ENCODE measurements at places on chromosomes 6 and 20. TPM values are rescaled to one million over a fixed set of nuclear protein-coding genes. Genes with fewer than 3 reads are reported as not detected.
A peak's percentile ranks its signal among the peaks of the same experiment; 100 is the strongest.

FOXF2 gene
- not detected for total RNA-seq

C20orf96 gene
- 13.5 TPM for total RNA-seq

STMND1 gene
- total RNA-seq: not detected

L3MBTL1 gene
- total RNA-seq: 30.0 TPM

SLC22A16 gene
- not detected for total RNA-seq

ADTRP gene
- total RNA-seq: not detected

SRSF6 gene
- total RNA-seq: 153 TPM

METTL24 gene
- 47.2 TPM for total RNA-seq

ACTL10 gene
- 1.4 TPM for total RNA-seq

CDS2 gene
- total RNA-seq: 22.5 TPM

CAGE1 gene
- total RNA-seq: 0.28 TPM

DNA sequence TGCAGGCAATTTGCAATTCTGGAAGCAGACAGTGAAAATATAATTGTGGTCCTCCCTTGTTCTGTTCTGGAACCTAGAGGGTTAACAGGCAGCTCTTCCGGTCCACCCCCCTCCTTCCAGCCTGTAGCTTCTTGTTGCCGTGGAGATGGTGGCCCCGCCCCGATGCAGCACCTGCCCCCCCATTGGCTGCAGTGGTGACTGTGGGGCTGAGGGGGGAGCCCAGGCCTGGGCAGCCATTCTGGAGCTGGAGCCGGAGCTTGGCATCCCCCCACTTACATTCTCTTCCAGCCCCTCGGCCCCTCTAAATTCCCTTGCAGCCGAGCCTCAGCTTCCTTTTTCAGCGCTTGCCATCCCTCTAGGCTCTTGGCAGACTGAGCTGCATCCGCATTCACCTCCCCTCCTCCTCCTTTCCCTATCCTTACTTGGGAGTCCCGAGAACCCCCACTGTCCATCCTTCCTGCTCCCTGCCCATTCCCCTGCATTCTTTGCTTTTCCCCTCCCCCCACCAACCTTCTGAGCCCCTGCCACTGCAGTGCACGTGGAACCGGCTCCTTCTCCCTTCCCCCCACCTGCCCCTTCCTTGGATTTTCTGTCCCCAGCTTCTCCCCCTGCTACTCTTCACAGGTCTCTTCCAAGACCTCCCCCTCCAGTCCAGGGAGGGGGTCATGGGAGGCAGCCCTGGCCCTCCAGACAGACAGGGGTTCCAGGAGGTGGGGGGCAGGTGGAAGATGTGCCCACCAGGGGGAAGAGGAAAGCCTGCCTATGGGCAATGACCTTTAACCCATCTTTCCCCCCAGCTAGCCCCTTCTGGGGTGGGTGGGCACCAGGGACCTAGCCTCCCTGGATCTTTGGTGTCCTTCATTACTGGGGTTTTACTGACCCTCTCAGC, 11.4 kb downstream of the SYNGAP1 start:
- DNase-seq: peak; percentile 79

DNA sequence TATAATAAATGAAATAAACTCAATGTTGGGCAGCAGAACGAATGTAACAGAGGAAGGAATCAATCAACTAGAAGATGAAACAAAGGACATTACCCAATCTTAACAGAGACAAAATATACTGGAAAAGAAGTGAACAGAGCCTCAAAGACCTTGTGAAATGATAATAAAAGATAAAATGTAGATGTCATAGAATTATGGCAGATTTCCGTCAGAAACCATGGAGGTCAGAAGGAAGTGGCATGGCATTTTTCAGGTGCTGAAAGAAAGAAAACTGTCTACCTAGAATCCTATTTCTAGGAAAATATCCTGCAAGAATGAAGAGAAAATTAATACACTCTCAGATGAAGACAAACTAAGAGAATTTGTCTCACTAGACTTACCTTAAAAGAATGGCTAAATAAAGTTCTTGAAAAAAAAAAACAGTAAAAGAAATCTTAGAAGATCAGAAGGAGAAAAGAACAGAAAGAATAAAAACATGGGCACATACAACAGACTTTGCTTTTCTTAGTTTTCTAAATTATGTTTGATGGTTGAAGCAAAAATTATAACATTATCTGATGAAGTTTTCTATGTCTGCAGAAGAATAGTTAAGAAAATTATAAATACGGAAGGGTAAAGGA, 23.4 kb upstream of the ZBTB2 start:
- DNase-seq: no peak

DNA sequence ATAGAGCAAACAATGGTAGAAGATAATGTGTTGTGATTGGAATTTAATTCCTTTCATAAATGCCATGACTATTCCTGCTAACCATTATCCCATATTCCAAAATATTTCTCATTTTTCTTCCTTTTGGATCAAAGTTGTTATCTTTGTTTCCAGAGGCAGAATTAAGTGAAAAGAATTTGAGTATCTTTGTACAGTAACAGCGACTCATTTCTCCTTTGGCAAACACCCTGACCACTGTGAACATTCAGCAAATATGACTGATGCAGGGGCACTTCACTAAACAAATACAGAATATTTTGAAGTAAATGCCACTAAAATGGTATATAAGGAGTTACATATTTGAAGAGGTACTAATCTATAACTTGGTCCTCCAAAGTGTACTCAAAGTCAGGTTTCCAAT, 105.0 kb upstream of the LAMP5 start:
- no peak for DNase-seq

GRCh38 chr20:26135325-26136110, 438.9 kb upstream of the ZNF337 start:
- no peak for DNase-seq

DNA sequence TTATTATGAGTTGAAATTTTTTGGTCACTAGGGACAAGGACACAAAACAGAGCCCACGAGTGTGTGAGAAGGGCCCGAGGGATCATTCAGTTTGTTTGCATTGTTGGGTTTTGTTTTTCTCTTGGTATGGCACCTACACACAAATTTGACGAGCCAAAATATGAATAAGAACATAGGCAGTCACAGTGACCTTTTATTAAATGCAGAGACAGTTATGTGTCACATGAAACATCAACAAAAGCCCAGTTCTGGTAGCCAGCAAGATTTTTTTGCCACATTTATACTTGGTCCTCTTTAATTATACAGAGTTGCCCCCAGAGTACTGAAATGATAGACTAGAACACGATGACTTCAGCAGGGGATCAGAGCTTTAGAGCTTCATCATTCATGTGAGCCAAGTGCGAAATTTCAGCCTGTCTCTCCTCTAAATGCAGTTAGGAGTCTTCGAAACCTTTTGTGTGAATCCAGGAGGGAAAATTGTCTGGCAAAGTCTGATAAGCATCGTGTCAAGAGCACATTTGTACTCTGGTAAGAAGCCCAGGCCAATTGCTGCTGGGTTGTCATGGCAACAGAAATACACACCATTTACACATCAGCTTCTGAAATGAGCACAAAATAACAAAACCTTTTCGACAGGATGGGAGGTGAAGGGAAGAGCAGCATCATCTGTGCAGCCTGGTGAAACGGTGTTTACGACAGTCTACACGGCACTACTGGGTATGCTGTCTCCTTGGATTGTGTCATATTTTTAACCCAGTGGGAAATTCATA, 79.2 kb upstream of the RIPOR2 start:
- peak; percentile 56 for DNase-seq

DNA sequence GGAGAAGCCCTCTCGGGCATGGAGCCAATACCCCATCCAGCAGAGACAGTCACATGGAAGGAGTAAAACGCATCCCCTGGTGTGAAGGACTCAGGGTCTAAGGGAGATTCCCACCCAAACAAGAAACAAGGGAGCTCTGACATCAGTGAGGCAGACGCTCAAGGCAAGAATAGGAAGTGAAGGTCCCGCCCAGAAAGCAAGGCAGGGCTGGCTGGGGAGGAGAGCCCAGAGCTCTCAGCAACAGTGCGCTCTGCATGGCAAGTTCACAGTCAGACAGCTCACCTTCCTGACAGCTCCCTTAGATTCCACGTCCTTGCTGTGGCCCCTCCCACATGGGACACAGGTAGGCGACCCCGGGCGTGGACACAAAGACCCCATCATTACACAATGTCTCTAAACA, 85.6 kb downstream of the TTLL2 start:
- no peak for DNase-seq

- no peak for DNase-seq
These were observed 32.4 kb downstream of the CBFA2T2 start for GRCh38 chr20:33522256-33522820.

DNA sequence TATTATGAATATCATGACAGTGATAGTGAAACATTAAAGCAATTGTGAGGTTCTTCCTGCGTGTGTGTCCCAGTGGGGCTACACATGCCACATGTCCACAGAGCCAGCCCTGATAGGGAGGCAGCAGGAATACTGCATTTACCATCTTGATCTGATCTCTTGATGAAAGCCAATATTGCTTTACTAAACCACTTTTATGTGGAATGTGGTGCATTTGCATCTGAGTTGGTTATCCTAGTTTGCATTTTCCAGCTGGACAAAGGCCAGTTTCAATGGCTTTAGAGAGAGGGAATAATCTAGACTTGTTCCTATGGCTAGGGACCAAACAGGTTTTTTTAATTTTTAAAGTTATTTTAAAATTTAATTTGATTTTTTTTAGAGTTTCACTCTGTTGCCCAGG, 216.3 kb upstream of the FERMT1 start:
- DNase-seq: no peak

- DNase-seq: no peak
These were observed 3.9 kb downstream of the PRDM1 start for GRCh38 chr6:106090001-106090400.

DNA sequence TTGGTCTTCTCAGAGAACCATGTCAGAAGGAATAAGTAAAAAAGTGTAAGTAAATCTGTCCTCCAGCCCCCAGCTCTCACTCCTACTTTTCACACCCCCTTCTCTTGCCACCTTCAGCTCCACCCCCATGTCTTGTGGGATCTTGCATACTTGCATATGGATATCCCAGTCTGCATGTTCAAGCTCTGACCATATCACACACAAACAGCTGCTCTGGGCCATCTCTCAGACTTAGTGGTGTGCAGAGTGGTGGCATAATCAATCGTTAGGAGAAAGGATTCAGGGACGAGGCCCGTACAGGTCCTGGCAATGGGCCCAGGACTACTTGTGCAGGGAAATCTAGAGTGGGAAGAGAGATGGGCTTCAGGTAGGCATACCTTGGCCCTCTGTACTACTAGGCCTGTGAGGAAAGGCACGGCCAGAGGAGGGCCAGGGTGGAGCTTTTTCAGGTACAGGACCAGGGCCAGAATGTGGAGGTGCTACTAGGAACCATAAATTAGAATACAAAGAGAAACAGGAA, 112.0 kb upstream of the SGK1 start:
- DNase-seq: no peak

- no peak for DNase-seq
These were observed 112.1 kb upstream of the PTPN1 start for GRCh38 chr20:50398064-50398463.

- DNase-seq: no peak
These were observed 244.1 kb upstream of the TBX18 start for GRCh38 chr6:85008296-85009009.

DNA sequence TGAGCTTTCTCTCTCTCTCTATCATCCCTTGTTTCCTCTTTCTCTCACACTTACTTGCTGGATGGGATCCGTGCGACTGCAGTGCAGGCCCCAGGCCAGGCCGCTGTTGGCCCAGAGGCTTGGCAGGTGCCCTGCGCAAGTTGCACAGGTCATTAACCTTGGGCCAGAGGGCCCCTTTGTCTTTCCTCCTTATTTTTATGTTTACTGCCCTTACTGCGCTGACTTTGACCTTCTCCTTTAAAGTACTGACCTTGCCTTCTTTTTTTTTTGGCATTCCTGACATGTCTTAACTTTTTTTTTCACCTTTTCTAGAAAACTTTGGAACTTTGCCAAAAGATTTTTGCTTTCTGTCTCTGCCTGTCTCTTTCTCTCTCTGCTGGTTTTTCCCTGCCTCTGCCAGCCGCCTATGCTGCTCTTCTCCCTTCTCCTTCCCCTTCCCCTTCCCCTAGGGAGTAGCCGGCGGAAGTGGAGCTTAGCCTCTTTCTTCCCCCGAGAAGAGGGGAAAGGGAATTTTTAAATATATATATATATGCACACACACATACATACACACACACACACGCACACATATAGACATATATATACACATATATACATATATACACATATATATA, 59.6 kb upstream of the CDH4 start:
- no peak for DNase-seq

DNA sequence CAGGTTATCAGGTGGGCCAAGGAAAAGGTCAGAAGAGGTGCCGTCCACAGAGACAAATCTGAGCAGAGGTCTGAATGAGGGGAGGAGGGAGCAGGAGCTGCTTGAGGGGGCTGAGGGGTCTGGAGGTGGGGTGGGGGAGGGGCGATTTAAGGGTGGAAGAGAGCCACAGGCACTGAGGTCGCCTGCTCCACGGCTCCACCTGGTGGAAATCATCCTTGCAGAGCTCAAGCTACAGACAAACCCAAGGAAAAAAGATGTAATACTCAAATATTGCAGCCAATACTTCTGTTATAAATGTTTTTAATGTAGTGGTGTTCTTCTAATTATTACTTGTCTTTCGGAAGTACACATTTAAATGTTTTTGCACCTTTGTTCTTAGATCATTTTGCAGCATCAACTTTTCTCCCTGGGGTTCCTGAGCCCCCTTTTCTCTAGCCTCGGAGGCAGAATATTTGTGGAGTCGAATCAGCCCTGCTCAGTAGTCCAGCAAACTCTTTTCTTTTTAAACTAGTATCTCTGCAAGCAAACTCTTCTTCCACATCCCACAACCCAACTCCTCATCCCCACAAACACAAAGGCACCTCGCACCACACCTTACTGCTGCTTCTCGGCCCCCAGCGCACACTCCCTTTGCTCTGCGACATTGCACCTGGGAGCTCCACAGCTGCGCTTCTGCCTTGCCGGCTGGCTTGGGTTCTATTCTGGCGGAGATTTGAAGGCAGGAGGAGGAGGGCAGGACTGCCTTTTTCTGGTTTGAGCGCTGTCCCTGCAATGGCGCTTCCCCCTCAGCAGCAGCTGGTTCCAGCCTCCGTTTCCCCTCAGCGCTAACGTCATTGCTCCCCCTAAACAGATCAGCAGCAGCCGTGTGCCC, 51.0 kb upstream of the TFAP2A start:
- no peak for DNase-seq

DNA sequence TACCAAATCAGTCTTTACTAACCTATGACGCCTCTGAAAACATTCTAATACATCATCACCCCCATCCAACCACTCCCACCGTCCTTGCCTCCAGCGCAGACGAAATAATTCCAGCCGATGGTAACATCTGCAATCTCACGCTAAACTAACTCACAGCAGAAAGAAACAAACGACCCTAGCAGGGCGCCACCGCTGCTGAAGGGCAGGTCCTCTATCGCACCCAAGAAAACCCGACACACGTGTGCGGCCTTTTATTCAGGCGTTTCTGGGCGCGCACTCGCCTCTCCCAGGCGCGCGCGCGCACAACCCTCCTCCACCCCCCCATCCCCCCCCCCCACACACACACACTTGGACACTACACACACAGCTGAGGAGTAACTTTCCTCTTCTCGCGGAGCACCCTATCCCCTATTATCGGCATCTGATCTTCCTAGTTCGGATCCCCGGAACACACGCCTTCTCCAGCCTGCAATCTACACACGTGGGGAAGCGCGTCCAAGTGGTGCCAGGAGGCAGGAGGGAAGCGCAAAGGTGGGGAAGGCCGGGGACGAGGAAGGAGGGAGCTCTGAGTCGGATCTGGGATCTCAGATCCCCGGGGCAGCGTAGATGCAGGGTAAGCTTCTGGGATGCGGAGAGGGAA, 1.4 kb downstream of the GFOD1 start:
- peak; percentile 22 for DNase-seq
